ENCODE measurements at places on chromosomes 2 and 18. TPM values are rescaled to one million over a fixed set of nuclear protein-coding genes. Genes with fewer than 3 reads are reported as not detected.

Gene CTAGE1
- 0.28 TPM for total RNA-seq

Gene SLC39A6
- total RNA-seq: 150 TPM

Gene MAPK4
- not detected for total RNA-seq

Gene PROM2
- total RNA-seq: under 0.01 TPM

Gene GALR1
- total RNA-seq: not detected

Gene POTEJ
- not detected for total RNA-seq

Gene ZNF236
- 9.4 TPM for total RNA-seq

Gene ADNP2
- total RNA-seq: 18.0 TPM

Gene CTLA4
- total RNA-seq: 1.7 TPM

Gene CNGA3
- total RNA-seq: not detected
